ENCODE measurements at places on chromosomes 11 and 22.
A peak's percentile ranks its signal among the peaks of the same experiment; 100 is the strongest.

DNA sequence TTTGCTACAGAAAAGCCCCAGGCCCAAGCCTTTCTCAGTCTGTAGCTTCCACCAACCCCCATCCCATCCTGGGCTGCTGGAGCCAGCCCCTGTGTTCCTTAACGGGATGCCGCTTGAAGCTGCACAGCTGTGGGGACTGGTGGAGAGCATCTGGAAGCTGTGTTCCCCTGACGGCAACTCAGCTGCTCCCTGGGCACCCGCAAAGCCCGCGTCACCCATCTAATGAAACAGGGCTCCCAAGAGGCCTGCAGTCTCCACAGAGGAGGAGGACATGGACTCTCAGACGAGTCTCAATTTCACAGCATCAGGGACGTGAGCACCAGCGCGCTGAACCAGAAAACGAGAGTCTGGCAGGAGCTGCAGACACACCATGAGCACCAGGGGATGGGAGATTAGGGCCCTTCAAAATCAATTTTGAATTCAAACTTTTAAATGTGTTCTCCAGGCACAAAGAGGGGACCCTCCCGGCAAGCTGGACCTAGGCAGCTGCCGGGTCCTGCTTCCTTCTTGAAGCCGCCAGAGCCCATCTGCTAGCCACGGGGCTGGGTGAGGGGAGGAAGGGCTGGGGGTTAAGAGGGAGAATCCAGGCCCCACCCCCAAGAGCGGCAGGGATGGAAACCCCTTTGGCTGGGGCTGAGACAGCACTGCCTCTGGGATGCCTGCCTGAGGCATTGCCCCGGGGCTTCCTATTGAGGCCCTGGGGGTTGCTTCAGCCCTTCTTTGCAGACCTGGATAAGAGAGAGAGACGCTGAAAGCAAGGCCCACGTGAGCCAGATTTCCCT, 21.0 kb downstream of the LMO1 start:
- no peak for DNase-seq

DNA sequence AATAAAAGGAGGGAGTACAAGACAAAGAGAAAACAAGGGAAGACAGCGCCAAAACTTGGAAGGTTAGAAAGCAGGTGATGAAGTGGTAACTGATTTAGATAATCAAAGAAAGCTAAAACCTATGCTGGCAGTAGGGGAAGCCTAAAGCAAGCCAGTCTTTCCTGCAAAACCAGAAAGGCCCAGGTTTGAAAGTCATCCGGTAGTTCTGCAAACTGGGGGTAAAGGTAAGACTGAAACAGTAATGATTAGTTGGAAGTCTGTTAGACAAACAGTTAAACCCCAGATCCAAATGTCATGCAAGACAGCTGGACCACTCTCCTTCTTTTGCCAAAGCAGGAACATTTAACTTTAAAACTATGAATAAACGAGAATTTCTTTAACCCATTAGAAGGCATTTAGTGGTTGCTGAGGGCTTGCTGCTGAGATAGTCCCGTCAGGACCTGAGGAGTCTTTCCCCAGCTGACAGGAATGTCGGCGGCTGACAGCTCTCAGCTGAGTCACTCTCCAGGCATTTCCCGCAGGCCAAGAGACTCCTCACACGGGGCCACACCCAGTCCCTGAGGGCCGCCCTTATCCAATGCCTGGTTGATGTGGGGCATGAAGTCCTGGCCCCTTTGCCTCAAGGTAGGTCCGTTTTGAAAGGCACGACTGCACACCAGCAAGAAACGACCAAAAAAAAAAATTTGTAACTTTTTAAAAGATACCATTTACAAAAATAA, 36.3 kb upstream of the CFAP300 start:
- no peak for DNase-seq

GRCh38 chr11:64643920-64644646, 53.1 kb downstream of the SLC22A12 start:
- DNase-seq, result no peak

DNA sequence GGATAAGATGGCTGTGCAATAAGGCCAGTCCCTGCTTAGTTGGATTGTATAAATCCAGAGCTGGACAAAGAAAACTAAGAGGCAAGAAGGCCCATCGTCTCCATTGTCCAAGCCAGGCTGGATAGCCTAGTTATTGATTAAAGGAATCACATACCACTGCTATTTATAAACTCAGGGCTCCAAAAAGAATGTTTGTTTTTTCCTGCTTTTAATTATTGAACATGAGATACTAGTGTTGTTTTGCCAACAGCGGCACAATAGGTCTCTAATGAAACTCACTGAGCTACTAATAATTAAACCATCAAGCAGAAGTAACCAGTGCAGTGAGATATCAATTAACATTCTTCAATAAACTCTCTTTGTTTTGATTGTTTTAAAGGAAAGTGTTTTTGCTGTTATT, 259.7 kb downstream of the INSC start:
- no peak for DNase-seq

DNA sequence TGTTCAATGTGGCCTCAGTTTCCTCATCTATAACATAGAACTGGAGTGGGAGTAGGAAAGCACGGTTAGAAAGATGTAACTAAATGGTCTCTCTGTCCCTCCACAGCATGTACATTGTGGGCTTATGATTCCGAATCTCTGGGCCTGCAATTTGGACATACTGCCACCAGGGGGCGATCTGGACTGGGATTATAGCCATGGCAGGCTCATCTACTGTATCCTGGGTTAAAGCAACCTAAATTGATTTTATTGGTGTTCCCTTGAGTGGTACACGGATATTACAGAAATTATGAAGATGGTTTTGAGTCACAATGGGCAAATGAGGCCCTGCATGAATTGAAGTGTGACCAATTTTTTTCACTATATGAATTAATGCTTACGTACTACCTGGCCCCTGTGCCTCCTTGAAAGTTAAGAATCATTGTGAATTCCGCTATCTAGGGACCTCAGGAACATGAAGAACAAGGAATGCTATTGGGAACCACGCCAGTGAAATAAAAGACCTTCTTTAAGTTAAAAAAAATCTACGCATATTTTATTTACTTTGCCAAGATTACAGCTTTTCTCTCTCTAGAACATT, 32.9 kb downstream of the TST start:
- peak; percentile 61 for DNase-seq

- DNase-seq, result peak; percentile 90
Measured at GRCh38 chr11:86041975-86042378, 26.9 kb downstream of the PICALM start.
